ENCODE measurements at places on chromosomes 7 and 10.

- no peak for DNase-seq
Observed at GRCh38 chr10:124599588-124600050, 138.0 kb downstream of the LHPP start.

- no peak for DNase-seq
Observed at GRCh38 chr7:79257959-79258358, 195.5 kb downstream of the MAGI2 start.

DNA sequence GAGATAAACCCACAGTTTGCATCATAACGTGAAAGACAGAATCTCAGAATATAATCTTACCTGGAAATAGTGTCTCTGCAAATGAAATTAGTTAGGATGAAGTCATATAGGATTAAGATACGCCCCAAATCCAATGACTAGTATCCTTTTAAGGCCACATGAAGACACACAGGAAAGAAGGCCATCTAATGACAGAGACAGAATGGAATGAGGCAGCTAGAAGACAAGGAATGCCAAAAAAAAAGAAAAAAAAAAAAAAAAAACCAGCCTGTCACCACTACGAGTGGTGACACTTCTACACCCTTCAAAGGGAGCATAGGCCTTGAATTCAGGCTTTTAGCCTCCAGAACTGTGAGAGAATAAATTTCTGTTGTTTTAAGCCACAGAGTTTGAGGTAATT is 82.9 kb downstream of the HYCC1 start:
- DNase-seq: no peak

GRCh38 chr7:38054199-38054598 is 123.8 kb upstream of the STARD3NL start:
- no peak for DNase-seq

DNA sequence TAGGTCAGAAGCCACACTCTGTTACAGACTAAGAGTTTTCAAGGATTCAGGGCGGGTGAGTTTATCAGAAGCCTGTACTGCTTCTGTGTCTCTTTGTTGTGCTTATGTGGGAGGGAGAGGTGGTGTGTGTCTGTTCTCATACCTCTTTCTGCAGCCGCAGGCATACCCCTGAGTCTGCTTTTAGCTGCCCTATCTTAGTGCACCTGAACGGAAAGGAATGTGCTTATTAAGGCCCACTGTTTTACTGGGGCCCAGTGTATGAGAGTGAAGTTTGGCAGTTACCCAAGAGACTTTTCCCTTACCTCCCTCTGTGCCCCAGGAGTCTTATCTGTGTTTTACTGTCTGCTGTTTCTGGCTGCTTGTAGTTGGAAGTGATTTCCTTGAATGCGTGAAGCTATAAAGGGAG is 104.3 kb downstream of the TYW1 start:
- no peak for DNase-seq

- no peak for DNase-seq
Observed at GRCh38 chr10:110368002-110368401, 63.3 kb upstream of the SMNDC1 start.

DNA sequence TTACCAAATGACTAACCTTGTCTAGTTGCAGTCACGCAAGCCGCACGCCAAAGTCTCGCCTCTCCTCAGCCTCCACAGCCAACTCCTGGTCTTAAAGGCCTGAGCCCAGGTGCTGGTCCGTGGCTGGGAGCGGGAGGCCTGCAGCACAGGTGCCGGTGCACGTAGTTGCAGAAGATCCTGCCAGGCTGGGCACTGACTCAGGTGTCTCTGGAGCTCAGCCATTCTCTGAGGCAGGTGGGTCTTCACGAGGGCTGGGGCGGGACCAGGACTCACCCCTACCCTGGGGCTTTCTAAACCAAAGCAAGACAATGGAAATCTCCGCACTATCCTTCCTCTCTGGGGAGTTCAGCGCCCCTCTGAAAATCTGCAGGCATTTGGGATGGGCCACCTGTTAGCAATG is 216.4 kb downstream of the MLLT10 start:
- DNase-seq: no peak

- no peak for DNase-seq
Observed at GRCh38 chr10:73810735-73811465, 498 bp downstream of the NDST2 start.

GRCh38 chr7:32239764-32240163 is 169.6 kb upstream of the PDE1C start:
- no peak for DNase-seq

DNA sequence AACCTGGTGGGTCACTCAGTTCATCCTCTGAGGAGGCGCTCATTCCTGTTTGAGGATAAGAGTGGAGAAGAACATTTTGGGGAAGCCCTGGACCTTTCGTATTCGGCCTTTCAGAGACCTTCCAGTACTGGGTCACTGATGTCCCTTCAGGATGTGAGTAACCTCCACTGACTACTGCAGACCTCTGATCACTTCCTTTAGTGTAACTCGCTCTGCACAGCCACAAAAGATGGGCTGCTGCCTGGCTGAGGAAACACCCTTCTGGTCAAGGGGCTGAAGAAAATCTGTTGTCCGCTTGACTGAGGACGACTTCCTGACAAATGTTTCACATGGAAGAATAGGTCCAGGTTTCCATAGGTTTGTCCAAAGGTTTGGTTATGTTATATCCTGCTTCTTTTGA is 15.9 kb upstream of the TBXAS1 start:
- no peak for DNase-seq

- no peak for DNase-seq
Observed at GRCh38 chr10:20237091-20237570, 420.9 kb downstream of the PLXDC2 start.

DNA sequence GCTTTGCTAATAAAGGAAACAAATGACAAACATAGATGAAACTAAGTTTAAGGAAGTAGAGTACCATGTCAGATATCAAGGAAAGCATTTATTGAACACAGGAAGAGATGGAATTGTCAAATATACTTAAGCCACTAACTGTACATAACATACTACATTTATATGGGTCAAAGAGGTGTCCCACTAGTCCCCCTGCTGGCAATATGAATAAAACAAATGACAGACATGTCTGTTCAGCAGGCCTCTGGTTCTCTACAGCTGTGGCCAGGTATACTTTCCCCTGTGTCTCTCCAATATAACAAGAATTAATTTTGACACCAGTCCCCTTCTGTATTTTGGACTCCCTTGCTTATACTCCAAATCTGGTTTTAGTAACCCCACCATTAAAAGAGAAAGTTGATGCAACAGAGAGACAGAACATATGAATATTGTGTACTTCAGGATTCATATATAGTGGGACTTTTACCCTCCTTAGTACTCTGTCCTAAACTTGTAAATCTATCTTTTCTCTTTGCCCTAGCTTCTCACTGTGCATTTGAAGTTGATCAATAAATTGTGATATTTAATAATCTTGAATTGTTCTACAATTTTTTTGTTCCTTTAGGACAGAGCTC is 42.9 kb downstream of the CD36 start:
- DNase-seq: no peak

DNA sequence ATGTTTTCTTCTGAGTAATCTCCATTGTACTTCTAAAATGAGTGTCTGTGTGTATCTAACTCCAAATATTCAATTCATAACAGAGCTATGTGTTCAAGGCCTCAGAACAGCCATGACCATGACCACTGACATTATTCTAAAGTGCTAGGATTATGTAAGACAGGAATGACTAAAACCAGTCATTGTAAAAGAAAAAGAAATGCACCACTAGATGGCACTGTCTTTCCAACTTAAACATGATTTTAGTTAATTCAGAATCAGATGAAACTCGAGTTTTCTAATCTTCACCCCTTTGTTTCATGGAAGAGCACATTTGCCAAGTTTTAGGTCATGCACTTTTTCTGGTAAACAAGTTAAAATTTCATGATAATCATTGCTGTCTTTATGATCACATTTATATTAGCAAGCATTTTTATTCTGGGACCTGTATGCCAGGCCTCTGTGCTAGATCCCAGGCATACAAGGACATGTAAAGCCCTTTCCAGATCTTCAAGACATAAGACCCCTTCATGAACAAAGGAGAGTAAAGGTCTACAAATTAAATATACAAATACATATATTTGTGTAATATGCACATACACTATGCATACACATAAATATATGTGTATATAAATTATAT is 26.1 kb upstream of the RSU1 start:
- no peak for DNase-seq

DNA sequence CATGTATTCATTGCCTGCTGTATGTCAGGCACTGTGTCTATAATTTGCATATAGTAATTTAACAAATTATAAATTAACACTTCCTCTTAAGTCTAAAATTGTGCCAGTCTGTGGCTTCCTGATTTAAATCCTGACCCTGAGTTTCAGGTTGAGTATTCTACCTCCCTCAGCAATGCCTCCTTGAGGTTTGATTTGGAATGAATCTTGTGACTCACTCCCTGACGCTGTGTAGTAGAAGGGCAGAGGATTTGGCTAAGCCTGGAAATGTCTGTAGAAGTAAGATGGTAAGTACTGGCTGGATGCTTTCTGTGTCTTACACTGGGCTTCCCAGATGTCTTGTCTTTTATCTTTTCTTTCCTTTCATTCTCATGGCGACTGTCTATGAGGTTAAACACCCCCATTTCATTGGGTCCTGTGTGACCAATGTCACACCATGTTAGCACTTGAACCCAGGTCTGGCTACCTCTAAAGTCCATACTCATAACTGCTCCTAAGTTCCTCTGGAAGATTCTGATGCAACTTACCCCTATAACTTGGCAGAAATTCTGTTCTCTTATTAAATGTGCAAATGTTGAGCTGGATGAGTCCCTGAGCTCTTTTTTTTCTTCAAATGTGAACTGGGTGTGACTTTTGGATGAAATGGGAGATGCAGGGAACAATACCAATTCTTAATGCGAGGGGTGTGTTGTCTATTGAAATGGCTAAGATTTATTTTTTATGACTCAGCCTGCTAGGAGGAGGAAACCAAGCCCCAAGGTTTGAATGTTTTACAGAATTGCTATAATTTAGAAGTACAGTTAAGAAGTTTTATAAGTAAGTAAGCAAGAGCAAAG is 48.5 kb downstream of the PLCE1 start:
- no peak for DNase-seq

DNA sequence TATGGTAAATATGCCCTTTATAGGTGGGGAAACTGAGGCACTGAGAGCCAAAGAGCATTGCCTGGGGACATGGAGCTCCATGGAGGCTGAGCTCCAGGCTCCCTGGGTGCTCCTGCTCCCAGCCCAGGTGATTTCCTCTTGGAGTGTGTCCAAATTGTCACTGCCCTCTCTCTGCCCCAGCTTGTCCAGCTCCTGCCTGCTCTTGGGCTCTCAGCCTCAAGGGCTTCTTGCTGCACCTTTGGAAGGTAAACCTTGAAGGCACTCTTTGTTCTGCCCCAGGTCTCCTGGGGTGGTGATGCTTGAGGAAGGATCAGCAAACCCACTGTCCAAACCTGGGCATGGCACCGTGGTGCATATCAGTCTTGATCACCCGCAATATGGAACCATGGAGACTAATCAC is 166.1 kb downstream of the RPS24 start:
- no peak for DNase-seq

GRCh38 chr7:69349291-69349690 is 249.0 kb upstream of the AUTS2 start:
- DNase-seq: no peak

DNA sequence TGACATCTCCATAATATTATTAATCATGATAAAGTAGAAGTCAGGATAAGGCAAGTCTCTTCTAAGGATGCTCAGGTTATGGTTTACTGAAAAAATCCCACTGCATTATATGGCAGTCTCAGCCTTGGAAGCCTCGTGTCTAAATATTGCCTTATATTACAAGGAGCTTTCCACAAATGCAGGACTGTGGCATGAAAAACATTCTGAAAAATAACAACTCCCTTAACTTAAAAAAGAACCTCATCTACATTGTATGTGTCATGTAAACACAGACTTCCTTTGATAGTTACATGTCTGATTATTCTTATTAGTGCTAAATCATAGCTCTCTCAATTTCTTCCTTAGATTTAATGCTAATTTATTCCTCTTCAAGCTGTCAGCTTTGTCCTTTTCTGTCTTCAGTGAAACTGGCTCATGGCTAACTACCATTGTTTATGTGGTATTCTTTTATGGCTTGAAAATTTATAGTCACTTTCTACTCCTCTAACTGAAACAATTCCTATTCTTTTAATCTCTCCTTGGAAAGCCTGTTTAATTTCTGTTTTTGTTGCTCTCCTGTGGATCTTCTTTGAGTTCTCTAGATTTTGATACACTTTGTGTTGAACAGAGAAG is 156.1 kb downstream of the KIF20B start:
- DNase-seq: no peak

DNA sequence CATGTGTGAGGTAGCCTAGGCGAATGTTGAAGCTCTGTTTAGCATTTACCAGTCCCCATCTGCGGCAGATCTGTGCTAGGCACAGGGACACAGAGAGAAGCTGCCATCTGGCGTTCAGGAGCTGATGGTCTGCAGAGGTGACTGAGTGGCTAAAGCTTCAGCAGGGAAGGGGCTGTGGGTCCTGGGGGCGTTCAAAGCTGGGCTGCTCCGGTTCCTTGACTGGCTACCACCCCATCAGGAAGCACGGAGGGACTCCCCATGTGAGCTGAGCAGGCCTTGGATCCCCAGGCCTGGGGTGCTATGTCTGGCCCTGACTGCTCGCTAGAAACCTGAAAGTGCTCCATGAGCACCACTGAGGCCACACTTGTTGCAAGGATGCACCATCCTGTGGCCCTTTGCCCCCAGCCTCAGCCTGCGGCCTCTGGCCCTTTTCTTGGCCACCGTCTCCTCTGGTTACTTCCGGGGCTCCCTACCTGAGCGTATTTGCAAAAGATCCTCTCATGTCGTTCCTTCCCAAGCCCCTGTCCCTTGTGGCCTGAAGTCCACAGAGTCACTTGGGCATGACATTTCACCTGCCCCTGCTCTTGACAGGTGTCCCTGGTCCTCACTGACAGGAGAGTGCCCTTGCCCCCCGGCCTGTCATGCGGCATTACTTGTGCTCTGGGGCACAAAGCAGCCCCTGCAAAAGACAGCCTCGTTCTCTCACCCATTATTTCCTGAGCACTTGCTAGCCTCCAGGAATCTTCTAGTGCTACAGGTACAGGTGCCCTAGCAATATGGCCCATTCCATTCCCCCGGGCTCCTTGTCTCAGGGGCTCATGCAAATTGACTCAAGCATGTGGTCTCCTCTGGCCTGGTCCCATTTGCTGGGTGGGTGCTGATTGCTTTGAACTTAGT is 108.1 kb downstream of the GLRX3 start:
- DNase-seq: no peak

DNA sequence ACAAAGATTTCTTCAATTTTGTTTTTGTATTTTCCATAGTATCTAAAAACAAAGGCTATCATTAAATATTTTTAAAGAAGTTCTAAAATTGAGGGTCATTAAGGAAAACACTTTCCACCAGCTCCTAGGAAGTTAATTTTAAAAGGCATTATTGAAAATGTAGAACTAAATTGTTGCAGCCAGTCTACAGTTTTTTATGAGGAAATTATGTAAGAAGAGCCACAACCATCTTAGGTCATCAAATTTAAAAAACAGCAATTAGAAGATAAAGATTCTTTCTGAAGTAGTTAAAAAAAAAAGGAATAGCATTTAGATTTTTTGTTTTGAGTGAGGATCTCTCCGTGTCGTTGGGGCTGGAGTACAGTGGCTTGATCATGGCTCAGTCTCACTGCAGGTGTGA is 161.7 kb downstream of the NRBF2 start:
- no peak for DNase-seq
